ENCODE measurements at places on chromosomes 3 and 15. TPM values are rescaled to one million over a fixed set of nuclear protein-coding genes. Genes with fewer than 3 reads are reported as not detected.

Gene CCR8
- total RNA-seq = 0.46 TPM

DNA sequence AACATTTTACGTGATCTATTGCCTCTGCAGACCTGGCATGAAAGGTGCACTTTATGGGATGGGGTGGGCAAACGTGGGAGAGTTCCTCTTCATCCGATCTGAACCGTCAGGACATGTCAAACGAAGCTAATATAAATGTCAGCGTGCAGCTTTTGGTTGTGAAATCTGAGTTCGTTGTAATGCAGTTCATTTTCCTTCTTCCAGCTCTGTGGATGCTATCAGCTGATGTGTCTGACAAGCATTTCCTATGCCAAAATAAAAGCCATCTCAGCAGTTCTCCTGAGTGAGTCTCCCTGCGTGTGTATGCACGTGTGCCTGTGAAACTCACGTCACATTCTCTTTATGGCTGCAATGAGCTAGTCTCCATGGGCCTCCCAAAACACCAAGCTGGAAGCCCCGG is 512.3 kb downstream of the MCTP2 start:
- no peak for DNase-seq

DNA sequence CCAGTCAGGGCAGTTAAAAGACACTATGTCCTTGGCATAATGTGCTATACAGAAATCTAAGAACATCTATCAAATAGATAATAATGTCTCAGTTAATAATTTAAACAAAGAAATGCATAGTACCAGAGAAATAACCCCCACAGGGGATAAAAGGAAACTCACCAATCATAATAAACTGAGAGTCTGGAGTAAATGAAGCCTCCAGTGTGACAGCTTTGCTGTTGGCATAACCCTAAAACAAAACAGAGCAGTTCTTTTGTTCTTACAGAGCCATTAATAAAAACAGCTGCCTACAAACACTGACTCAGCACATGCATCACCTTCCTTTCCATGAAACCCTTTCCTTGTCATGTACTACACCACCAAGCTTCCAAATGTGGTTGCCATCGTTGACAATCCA is 13.5 kb downstream of the PPM1M start:
- no peak for DNase-seq

Gene ANKUB1
- not detected for total RNA-seq

DNA sequence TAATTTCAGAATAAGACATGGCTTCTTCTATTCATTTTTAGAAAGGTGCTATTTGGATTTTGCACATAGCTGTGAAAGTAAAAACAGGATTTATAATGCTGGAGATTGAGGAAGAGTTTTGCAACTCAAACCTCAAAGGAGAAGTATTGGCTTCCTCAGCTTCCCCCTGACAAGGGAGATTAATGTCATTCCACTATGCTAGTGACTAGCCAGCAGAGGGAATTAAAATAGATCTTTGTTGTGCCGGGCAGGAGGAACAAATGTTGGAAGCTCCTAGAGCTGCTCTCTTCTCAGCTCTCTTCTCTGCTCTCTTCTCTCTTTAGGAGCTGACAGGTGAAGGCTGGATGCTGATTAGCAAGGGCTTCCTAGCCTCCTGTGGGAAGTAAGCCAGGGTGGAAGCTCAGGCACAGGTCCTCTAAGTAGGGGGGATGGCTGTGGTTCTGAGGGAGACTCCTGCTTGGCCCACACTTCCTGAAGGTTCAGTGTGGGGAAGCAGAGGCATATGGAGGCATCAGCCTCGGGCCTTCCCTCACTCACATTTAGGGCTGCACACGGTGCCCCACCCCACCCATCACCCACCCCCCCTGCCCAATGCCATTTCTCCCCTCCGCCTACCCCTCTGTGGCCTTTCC is 29.6 kb downstream of the CX3CR1 start:
- DNase-seq = no peak

GRCh38 chr3:115062009-115062408 is 85.1 kb downstream of the ZBTB20 start:
- no peak for DNase-seq
